ENCODE measurements at places on chromosomes 6 and 20. TPM values are rescaled to one million over a fixed set of nuclear protein-coding genes. Genes with fewer than 3 reads are reported as not detected.

GRCh38 chr6:99288668-99289067, 60.8 kb downstream of the FAXC start:
- DNase-seq: no peak

- no peak for DNase-seq
These were observed 80.1 kb downstream of the PTPN1 start for GRCh38 chr20:50590348-50590664.

GRCh38 chr6:26020329-26021000, 57.9 kb downstream of the TRIM38 start:
- DNase-seq: peak; percentile 85

- no peak for DNase-seq
These were observed 394.4 kb upstream of the ADGRB3 start for GRCh38 chr6:68240726-68241125.

DNA sequence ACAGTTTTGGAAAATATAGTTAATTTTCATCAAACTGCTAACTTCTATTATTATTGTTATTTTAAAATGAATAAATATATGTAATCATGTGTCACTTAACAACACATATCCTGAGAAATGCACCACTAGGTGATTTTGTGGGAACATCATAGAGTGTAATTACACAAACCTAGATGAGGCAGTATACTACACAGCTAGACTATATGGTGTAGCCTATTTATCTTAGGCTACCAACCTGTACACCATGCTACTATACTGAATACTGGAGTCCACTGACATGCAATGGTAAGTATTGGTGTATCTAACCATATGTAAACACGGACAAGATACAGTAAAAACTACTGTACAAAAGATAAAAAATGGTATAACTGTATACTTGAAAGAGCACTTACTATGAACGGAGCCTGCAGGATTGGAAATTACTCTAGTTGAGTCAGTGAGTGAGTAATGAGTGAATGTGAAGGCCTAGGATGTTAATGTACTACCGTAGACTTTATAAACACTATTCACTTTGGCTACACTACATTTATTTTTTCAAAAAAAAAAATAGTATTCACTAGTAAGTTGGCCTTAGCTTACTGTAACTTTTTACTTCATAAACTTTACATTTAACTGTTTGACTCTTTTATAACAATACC, 72.4 kb downstream of the ASCC3 start:
- no peak for DNase-seq

DNA sequence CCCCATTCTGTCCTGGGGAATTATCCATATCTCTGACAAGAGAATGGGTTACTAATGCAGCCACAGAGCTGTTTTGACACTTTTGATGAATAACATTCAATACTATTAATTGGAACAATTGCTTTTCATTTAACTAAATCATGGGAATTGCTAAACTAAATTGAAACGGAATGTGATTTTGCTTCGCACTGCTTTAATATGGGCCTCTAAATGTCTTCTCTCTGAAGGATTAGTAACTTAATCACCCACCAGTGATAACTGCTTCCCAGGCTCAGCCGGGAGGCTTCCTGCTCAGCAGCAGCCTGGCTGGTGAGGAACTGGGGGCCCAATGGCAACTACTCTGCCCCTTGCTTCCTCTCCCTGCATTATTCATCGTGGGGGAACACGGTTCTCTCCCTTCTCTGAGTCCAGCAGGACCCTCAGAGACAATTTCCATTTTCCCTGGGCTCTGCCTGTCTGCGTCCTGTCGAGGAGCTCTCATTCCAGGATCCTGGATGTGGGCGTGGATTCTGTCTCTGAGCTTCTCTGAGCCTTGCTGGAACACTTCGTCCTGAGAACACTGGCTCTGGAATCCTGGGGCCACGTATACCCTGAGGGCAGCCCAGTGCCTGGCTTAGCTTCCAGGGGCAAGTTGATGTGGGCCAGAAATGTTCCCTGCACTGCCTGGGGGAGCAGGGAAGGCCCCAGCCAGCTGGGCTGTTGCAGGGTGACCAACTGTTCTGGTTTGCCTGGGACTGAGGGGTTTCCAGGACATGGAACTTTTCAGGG, 308.9 kb downstream of the DHX35 start:
- DNase-seq: no peak

DNA sequence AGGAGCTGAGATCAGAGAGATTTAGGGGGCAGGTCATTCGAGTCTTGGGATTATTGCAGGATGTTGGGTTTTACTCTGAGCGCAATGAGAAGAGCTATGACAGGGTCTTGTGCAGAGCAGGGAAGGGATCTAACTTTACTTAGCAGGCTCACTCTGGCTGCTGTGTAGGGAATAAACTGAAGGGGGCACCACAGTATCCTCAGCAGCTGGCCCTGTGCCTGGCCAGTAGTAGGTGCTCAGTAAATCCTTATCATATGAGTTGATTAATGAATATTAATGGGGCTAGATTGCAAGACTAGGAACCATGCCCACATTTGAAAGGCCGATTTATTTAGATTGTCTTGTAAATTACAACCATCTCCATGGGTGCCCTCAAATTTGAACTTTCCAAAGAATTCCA, 4.6 kb upstream of the MDGA1 start:
- DNase-seq: no peak

DNA sequence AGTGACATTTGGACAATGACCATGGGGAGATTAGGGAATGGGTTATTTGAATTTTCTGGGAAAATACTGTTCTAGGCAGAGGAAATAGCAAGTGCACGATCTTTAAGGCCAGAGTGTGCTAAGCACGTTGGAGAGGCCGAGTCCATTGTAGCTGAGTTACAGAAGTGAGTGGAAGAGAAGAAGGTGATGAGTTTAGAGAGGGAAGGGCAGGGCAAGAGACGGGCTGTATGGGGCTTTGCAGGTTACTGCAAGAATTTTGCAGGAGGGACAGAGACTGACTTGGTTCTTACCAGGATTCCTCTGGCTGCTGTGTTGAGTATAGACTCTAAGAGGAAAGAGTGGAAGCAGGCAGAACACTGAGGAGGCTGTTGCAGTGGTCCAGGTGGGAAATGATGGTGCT, 1.1 kb upstream of the NCOA3 start:
- no peak for DNase-seq

GRCh38 chr20:3728354-3728753, 4.1 kb upstream of the HSPA12B start:
- no peak for DNase-seq

GRCh38 chr6:108594640-108595039, 33.9 kb downstream of the FOXO3 start:
- DNase-seq: peak; percentile 77

- DNase-seq: no peak
These were observed 42.6 kb upstream of the SCML4 start for GRCh38 chr6:107866606-107867301.

- no peak for DNase-seq
These were observed 29.1 kb downstream of the BFSP1 start for GRCh38 chr20:17502105-17502504.

DNA sequence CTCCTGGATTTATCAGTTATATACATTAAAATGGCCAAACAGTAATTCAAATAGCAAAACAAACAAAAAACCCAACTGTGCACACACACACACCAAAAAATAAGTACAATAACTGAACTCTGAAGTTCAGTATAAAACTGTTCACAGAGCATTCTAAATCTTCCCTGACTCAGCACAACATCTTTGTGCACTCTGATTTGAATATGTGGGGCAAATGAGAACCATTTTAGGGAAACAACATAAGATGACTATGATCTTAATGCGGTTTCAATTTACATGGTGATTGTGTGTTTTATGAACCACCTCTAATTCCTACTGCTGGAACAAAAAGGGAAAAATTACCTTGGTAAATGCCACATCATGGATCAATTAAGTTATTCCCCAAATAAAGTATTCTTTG, 41.7 kb downstream of the PLAGL1 start:
- DNase-seq: no peak

GRCh38 chr20:19141998-19142397, 70.4 kb upstream of the SLC24A3 start:
- no peak for DNase-seq

GRCh38 chr6:92593201-92593600, 826.2 kb downstream of the EPHA7 start:
- DNase-seq: no peak

GRCh38 chr20:1810926-1811620, 84.1 kb upstream of the SIRPA start:
- DNase-seq: no peak

DNA sequence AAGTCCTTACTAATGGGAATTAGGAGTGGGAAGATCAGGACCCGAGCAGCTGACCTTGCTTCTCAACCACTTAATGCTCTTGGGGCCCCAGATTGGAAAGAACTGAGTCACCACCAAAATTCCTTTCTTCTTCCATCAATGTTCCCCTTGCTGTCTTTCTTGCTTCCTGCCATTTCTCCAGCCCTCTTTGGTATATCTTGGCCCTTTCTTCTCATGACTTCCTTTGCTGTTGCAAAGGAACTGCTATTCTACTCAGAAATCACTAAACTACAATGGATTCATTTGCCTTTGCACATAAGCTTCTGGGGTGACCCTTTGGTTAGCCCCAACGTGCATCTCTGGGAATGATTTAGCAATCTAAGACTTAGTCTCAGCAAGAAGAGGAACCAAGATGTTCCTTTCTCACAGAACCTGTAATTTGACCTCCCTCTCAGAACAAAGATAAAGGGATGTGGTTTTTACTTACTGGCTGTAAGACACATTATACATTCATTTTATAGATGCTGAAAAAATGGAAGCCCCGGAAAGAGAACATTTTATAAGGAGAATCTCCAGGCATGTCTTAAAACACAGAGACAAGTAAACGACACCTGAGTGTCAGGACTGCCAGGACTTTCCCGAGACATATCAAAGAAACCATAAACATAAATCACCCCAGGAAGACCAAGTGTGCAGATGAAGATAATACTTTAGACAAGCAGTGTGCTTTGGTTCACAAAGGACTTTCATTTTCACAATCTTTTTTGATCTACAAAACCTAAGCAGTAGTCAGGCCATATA, 99.0 kb upstream of the TNFAIP3 start:
- DNase-seq: no peak

DNA sequence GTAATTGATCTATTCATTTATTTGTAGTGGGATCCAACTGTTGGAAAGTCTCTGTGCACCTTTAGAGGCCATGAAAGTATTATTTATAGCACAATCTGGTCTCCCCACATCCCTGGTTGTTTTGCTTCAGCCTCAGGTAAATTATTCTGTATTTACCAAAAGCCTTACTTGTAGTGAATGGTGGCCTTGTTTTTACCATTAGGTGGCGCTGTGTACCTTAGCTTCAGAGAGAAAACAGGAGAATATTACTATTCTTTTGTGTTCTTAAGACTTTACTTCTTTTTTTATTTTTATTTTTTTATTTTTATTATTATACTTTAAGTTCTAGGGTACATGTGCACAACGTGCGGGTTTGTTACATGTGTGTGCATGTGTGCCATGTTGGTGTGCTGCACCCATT, 23.7 kb downstream of the PEX7 start:
- no peak for DNase-seq

DNA sequence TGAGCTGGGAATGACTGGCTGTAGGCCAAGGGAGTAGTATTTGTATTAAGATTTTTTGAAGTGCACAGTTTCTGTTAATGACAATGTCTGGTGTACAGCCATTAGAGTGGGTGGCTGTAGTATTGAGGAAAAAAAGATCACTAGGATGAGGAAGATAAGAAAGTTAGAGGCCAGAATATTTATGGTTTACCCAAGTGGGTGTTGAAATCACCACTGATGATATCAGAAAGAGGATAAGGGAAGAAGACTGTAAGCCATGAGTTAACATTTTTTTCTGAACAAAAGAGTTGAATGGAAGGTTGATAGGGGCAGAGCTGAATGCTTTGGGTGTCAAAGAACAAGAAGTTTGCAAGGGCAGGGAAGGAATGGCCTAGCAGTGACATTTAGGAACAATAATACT, 104.7 kb downstream of the PRDM13 start:
- DNase-seq: no peak

DNA sequence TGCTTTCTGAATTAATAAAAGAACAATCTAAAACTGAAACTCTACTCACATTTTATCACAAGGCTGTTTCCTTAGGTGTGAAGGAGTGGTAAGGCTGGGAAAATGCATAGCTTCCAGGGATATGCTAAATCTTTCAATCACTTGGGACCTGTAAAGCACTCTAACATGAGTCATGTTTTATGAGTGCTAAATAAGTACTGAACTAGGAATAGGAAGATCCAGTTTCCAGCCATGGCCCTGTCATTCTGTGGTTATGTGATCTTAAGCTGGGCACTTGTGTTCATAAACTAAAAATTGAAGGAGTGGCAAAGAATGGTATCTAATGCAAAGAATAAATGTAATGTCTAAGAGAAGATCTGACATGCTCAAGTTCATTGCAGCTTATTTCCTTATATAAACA, 6.1 kb upstream of the TMEM200A start:
- DNase-seq: no peak

- no peak for DNase-seq
These were observed 7.1 kb downstream of the PLTP start for GRCh38 chr20:45904583-45905504.

GRCh38 chr6:148704400-148705246, 42.2 kb upstream of the UST start:
- no peak for DNase-seq

GRCh38 chr6:47729457-47729856, 31.1 kb downstream of the ADGRF4 start:
- DNase-seq: no peak

DNA sequence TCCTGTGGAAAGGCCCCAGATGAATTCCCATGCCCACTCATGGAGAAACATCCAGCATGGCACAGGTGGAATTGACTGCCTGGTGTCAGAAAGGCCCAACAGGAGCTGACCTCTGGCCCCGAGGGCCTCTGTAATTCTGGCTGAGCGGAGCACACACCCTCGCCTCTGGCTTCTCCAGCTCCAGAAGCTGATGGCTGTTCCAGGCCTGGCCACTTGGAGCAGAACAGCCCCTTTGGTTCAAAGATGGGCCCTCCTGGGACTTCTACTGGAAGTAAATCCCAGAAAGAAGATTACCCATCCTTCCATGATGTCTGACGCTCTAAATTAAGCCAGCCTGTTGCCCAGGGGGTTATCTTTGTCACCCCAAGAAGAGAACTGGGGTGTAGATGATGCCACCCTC, 275.1 kb upstream of the CDH4 start:
- DNase-seq: no peak

- DNase-seq: peak; percentile 78
These were observed 2.3 kb downstream of the BMP6 start for GRCh38 chr6:7727946-7728854.

- DNase-seq: no peak
These were observed 107.9 kb upstream of the CARMIL1 start for GRCh38 chr6:25171301-25171700.

Gene TRAPPC3L
- total RNA-seq: 0.55 TPM

Gene FOXQ1
- total RNA-seq: not detected

Gene GPSM3
- 20.1 TPM for total RNA-seq

Gene GPX5
- total RNA-seq: not detected

Gene FLRT3
- total RNA-seq: 0.75 TPM

Gene LAMA2
- total RNA-seq: 40.9 TPM

Gene DYNLRB1
- total RNA-seq: 143 TPM

Gene HTR1B
- total RNA-seq: 17.5 TPM

Gene HLA-DOA
- 10.4 TPM for total RNA-seq

Gene BTN1A1
- not detected for total RNA-seq

Gene TUBB2B
- 5.6 TPM for total RNA-seq

Gene SDC4
- 51.2 TPM for total RNA-seq
